ENCODE measurements at places on chromosomes 5 and 9.

DNA sequence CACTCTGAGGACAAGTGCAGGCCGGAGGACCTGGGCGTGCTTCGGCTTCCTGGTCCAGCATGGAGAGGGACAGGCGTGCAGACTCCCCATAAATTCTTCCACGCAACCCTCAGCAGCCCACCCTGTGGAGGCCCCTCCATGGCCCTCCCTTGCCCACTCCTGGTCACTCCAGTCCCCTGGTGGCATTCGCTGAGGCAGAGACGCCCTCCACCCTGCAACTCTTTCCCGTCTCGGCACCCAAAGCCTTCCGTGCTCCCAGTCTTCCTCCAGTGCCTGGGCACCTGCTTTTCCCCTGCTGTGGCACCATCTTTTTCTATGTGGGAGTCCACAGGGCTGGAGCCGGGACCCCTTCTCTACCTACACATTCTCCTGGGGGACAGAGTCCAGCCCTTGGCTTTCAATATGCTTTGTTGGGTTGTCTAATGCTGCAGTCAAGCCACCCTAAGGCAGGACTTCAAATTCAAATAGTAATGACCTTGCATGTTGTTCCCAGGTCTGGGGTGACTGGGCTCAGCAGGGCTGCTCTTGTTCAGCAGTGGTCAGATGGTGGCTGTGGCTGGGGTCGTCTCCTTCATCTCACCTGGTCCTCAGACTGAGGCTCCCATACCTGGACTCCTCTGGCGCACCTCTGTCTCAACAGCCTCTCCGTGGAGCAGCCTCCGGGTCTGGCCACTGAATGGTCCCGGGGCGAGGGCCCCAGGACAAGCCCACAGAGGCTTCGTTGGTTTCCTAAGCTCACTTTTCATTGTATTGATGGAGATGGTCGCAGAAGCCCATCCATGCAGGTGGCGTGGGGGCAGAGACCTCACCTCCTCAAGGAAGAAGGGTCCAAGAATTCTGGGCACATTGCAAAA, 15.2 kb downstream of the MRPL36 start:
- DNase-seq: no peak

GRCh38 chr5:181114844-181115778, 15.9 kb downstream of the OR2V1 start:
- no peak for DNase-seq

- DNase-seq: no peak
Observed at GRCh38 chr5:58770136-58770535, 187.3 kb downstream of the RAB3C start.

DNA sequence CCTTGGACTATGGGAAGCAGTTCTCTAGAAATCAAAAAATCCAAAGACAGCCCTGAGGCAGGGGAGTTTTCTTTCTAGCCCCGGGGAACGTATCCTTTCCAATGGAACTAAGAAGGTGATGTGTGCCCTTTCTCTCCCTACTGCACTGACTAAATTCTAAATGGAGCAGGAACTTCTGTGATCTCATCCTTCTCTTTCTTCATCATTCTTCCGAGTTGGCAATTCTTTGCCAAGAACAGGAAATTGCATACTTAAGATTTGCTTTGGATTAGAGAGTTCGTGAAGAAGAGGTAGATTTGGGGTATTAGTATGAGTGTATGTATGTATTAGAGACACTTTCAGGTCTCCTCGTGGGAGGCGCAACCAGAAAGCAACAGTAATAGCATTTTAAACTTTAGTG, 178.0 kb upstream of the PIK3R1 start:
- no peak for DNase-seq

DNA sequence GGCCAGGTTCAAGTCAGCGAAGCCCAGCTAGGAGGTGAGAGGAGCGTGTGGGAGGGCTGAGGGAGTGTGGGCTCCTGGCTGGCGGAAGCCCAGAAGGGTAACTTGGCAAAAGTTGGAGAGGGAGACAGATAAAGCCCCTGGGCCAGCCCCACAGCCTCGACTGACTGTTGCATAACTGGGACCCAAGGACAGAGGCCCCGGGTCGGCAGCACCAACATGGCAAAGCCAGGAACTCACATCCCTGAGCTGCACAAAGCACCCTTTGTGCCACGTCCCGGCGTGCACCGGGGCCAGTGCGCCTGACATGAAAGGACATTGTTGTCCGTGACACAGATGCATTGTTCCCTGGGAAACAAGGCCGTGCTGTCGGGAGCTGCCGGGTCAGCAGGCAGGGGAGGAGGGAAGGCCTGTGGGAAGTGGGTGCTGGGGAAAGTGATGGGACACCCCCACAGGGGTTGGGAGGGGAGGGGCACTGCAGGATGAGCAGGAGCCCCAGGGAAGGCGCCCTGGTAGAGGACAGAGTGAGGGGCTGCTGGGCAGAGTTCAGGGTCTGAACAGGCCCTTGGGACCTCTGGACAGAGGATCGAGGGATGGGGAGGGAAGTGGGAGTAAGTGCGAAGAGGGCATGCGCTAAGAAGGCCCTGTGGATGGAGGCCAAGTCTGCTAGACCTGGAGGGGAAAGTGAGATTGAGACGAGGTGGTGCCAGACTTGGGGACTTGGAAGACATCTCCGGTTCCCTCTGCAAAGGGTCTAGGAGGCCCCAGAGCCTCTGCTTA, 13.0 kb upstream of the DPM2 start:
- DNase-seq: no peak

DNA sequence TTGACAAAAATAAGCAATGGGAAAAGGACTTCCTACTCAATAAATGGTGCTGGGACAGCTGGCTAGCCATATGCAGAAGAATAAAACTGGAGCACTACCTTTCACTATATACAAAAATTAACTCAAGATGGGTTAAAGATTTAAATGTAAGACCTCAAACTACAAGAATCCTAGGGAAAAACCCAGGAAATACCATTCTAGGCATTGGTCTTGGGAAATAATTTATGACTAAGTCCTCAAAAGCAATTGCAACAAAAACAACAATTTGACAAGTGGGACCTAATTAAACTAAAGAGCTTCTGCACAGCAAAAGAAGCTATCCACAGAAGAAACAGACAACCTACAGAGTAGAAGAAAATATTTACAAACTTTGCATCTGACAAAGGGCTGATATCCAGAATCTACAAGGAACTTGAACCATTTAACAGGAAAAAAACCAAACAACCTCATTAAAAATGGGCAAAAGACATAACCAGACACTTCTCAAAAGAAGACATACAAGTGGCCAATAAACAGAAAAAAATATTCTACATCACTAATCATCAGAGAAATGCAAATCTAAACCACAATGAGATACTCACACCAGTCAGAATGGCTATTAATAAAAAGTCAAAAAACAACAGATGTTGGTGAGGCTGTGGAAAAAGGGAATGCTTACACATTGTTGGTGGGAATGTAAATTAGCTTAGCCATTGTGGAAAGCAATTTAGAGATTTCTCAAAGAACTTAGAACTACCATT, 75.2 kb upstream of the CPEB4 start:
- DNase-seq: no peak

GRCh38 chr9:21434202-21435014, 5.8 kb upstream of the IFNA1 start:
- DNase-seq: peak; percentile 43

DNA sequence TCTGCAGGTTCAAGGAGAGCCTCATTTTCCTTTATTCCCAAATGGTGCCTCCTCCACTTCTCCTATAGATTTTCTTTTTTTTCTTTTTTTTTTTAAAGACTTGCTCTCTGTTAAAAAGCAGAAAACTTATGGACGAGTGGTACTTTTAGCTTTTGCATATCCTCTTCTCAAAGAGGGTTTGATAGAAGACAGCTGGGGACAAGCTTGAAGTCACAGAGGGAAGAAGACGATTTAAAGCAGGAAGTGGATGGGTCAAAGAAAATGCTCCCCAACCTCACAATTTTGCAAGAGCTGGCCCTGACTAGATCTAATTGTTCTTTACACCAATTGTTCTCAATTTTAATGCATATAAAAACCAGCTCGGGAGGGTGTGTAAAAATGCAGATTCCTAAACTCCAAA, 48.9 kb downstream of the APBA1 start:
- DNase-seq: no peak

DNA sequence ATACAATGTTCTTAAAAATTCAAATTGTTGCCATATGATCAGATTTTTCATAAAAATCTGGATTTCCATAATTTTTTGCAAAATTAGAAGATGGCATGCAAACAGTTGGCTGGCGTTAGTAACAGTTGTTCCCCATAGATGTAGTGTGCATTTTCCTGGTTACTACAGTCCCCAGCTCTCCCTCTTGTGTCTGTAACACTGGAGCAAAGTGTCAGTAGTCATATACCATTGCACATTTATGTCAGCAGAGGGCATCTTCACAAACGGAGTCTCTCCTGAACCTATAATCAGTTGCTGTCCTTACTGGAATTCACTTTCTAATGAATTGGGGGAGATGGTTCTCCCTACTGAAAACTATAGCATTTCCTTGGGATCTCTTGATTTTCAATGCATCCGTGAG, 44.7 kb upstream of the DMAC1 start:
- DNase-seq: peak; percentile 27

DNA sequence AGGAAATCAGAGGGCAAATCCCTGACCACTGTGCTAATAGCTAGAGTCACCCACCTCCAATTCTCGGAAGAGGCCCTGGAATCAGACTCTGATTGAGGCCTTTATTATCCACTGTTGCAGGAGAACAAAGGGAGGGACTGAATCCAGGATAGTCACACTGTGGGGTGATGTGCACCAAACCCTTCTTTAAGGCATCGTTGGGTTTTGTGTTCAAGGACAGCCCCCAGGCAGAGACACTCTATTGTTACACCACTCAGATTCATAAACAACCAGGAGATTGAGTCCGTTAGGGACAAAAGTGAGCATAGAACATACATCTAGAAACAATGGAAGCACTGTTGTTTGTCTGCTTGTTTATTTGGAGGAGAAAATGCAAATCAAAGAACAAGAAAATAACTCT, 124.6 kb upstream of the TBCA start:
- DNase-seq: no peak

DNA sequence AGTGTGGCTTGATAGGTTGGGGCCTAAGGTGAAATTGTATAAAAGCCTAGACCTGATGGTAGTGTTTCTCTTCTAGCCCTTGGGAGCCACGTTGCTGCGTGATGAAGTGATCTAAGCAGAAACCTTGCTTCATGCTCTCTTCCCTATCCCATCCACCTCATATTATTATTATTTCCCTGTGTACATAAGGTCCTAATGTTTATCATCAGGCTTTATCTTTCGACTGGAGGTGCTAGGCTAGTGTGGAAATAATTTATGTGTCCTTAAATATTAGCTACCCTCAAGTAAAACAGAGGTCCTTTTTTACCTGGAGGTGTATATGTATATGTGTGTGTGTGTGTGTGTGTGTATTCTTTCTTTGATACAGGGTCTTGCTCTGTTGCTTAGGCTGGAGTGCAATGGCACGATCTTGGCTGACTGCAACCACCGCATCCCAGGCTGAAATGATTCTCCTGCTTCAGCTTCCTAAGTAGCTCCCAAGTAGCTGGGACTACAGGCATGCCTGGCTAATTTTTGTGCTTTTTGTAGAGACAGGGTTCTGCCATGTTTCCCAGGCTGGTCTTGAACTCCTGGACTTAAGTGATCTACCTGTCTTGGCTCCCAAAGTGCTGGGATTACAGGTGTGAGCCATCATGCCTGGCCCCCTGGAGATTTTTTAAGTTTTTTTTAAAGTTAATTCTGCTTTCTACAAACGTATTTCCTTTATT, 3.7 kb downstream of the UGCG start:
- no peak for DNase-seq

DNA sequence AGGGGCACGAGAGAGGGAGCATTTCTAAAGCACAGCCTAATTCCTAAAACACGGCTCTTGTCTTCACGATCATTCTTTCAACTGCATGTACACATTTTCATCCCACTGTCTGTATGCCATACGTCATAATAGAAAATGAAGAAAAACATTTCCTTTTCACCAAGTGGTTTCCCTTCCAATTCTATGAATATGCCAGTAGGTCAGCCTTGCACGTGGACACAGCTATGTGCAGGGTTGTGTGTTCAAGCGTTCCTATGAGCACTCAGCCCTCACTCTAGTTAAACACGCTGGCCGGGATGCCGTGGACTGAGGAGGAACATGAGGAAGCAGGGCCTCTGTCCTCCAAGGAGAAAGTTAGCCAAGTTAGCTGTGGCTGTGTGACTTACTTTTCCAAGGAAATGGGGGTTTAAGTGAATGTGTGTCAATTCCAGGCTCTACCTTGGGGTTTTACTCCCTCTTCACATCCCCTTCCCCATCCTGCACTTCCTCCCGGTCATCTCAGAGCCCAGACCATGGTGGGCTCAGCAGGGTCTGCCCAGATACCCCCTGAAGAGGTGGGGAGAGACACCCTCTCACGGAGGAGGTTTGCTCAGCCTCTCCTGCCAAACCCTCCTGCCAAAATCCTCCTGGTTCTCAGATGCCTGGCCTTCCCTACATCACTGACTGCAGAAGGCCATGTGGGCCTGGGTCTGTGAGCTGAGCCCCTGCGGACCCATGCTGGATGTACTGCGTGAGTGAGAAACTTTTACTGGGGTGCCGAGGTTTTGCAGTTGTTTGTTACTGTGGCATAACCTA, 230.6 kb downstream of the FSTL4 start:
- DNase-seq: no peak

DNA sequence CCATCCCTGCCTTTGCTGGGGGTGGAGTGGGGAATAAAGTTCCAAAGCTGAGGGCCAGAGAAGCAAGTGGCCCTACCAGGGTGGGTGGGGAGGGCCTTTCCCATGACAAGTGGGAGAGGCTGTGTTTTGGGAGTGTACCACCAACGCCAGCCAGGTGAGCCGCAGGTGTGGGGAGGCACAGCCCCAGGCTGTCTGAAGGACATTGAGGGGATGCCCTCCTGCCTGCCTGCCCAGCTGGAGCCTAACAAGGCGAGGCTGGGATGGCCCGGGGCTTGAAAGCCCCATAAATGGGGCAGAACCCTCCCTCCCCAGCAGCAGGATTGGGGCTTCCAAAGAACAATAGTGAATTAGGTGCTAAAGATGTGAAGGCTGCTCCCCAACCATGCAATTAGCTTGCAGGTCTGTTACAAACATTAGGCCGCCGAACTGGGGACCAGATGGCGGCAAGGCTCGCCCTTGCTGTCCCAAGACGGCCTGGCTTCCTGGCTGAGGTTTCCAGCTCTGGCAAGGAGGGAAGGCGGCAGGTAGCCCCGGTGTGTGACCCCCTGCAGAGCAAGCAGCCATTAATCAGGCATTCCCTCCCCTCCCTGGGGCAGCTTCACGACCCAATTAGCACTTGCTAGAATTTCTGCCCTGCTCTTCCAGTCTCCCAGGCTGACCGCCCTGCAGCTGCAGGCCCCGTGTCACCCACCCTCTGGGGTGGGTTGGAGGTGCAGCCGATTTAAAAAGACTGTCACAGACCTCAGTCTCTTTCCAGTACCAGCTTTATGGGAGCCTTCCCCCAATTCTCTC, 42.9 kb downstream of the FGF18 start:
- DNase-seq: no peak

GRCh38 chr5:56591081-56591480, 224.3 kb upstream of the MAP3K1 start:
- no peak for DNase-seq

DNA sequence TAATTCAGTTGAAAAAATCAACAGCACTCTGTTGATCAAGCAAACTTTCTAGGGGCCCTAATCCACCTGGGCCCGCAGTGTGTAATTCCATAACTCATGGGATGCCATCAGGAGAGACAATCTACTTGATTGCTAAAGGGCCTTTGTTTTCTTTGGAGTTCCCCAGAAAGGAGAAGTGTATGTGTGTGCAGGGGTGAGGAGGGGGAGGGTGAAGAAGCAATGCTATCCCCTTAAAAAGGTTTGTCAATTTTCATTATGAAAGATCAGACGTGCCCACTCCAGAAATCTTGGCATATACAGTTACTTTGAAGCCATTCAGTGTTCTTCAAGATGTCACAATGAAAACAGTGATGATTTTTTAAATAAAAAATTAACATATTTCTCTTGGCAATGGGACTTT, 6.2 kb downstream of the PARP8 start:
- no peak for DNase-seq
